Type B pancreatic cell (in vitro differentiated cells): ENCODE measurements at places on chromosomes 7 and 10. TPM values are rescaled to one million over a fixed set of nuclear protein-coding genes. Genes with fewer than 3 reads are reported as not detected.

Gene SPDYE5
- total RNA-seq, result not detected in 2 replicates

Gene CHAT
- 0.34 and 0.62 TPM in 2 replicates for total RNA-seq

Gene IGFBP3
- 336 and 1,244 TPM in 2 replicates for total RNA-seq

Gene GNG11
- total RNA-seq, result 6.7 TPM in 1 of 2 replicates, not detected in the other

Gene AKR1C8
- 0.89 and 1.00 TPM in 2 replicates for total RNA-seq

Gene PNLIPRP2
- total RNA-seq, result 0.69 and 1.2 TPM in 2 replicates

DNA sequence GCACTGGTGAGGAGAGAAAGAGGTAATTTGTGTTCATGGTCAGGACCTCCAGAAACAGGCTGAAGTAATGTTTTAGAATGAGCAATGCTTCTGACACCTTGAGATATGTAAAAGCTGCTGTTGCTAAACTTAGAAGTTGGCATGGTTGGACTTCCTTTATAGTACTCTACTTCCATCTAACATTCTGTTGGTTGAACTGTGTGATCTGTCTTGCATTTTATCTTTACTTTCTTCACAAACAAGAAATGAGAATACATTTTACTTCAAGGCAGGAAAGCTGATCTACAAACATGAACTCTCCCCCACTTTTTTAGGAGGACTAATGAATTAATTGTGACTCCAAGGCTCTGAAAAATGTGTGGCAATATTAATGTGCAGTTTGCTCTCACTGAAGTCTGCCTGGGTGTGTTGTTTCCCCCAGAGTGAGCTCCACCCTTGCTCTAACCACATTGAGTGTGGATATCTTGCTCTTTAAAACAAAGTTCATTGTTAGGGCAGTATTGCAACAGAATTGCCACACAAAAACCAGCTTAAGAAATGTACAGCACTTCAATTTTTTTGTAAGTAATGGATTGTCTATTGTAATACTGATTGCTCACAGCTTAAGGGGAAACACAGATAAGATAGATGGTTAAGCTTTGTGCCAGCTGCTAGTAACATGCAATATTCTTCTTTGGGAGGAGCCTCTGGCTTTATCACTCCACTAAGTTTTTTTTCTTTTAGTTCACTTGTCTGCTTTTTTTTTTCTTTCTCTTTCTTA lies 69.0 kb downstream of the ADD3 start:
- DNase-seq, result no peak

DNA sequence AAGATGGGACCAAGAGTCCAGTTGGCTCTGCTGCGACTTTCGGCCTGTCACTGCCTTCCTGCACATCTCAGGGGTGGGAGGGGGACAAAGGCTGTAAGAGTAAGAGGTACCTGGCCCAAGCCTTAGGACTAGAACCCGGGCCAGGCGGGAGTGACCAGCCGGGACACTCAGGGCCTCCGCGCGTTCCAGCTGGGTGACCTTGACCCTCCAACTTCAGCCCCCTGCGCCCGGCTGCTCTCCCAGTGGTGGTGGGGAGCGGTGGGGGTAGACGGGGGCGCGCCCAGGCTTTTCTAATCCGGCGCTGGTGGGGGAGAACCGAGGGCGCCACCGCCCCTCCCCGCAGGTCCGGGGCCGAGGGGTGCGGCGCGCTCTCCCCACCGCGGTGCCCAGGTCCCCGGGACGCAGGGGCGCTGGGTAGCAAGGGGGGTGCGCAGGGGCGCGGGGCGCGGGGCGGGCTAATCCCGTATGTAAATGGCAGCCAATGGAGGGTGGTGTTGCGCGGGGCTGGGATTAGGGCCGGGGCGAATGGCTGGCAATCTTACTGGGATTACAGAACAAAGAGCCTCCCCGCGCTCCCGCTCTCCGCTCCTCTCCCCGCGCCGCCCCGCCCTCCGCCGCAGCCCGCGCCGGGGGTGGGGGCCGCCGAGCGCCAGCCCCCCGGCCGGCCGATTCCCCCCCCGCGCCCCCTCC lies at the start of gene GTF2IRD1:
Gene GTF2IRD1, plus strand, starts transcription at position 585 of the 690 bp plus-strand sequence. CDS start 54,175 bp downstream, outside the sequence.
- peak; percentile 82 for DNase-seq

DNA sequence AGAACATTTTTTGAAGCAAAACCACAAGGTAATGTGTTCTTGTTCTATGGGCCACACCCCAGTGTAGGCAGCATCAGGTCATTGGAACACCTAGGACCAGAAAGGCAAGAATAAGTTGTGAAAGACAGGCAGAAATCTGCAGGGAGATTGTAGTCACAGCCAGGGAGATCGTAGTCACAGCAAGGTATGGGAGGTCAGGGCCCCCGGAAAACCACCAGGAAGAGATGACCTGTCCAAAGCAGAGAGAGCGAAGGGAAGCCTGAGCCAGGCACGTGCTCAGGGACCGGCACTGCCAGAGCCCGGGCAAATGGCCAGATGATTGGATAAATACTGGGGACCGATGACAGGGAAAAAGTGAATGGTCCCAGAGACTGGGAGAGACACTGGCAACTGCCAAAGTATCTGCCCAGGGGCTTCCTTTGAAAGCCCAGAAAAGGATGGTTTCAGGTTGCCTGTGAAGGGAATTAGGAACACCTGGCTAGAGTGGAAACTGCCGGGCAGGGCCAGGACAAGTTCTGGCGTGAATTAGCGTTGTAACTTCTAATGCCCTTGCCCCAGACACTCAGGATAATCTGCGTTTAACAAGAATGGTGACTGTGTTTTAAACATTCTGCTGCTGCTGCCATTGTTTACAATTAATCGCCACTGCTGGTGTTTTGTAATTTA lies 3.9 kb upstream of the NOBOX start:
- DNase-seq, result no peak

- DNase-seq, result peak; percentile 74
These were observed 448 bp downstream of the SEC24C start for GRCh38 chr10:73744664-73744975.

DNA sequence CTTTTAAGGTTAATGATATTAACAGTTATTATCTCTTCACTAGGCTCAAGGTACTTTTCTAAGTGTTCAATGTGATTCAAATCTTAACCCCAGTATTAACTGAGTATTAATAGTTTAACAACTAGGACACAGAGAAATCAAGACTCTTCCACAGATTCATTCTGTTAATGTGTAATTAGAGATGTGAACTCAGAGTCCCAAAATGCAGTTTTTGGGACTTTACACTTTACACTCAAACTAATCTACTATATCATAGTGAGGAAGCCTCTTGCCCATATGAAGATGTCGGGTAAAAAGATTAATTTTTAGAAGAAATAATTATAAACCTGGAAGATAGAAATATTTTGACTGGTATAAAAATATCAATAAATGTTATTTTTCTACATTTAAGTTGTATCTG lies 644.5 kb upstream of the LRRTM3 start:
- DNase-seq, result no peak

GRCh38 chr7:33815336-33815735 lies 90.0 kb upstream of the BMPER start:
- no peak for DNase-seq

DNA sequence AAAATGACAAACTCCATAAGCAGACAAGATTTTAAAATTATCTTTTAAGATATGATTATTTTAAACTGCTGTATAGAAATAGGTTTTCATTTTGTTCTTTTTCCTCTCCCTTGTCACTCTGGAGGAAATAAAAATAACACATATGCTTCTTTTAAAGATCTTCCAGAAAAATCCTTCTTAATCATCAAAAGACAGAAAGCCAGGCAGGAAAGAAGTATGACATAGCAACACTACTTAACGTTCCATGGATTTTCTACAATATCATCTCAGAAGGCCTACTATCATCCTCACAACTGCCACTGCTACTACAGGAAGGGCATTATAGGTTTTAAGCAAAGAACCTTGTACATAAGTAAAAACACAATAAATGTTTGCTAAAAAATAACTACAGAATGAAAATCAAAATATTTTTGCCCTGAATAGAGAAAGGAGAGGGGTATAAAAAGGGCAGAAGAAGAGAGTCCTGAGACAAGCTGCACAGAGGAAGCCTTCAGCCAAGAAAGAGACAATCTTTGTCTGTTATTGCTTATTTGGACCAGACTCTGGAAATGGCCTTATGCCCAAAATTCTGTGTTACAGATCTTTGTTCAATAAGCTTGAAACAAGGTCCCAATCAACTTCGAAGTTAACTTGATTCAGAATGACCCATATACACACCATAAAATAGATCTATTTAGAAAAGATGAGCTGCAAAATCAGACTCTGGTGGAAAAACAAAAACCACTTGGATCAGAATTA lies 67.8 kb downstream of the ABI1 start:
- DNase-seq, result no peak

DNA sequence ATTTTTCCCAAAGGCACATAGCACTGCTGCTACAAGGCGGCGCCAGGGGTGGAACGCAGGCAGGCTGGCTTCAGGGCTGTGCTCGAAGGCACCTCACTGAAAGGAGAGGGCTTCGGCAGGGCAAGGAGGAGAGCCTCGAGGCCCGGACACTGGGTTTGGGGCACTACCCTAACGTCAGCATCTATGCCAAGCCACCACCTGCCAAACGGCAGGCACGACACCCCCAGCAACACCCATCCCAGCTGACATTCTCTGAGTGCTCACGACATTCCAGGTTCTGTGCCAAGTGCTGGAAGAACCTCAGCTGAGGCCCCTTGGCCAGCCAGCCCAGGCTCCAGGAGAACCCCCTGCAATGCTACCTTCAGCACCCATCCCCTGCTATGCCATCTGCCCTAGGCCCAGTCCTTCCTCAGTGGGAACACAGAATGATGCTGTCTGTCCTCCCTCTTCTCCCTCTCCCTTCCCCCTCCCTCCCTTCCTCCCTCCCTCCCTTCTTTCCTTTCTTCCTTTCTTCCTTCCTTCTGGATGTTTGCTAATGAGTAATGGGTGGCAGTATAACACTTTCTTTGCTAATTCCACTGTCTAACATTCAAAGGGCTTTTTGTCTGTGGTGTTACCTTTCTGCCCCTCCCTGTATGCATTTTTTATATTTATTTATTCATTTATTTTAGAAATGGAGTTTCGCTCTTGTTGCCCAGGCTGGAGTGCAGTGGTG lies 24.3 kb downstream of the ZCCHC24 start:
- no peak for DNase-seq

- DNase-seq, result no peak
These were observed 383.5 kb upstream of the VWC2 start for GRCh38 chr7:49389871-49390479.

DNA sequence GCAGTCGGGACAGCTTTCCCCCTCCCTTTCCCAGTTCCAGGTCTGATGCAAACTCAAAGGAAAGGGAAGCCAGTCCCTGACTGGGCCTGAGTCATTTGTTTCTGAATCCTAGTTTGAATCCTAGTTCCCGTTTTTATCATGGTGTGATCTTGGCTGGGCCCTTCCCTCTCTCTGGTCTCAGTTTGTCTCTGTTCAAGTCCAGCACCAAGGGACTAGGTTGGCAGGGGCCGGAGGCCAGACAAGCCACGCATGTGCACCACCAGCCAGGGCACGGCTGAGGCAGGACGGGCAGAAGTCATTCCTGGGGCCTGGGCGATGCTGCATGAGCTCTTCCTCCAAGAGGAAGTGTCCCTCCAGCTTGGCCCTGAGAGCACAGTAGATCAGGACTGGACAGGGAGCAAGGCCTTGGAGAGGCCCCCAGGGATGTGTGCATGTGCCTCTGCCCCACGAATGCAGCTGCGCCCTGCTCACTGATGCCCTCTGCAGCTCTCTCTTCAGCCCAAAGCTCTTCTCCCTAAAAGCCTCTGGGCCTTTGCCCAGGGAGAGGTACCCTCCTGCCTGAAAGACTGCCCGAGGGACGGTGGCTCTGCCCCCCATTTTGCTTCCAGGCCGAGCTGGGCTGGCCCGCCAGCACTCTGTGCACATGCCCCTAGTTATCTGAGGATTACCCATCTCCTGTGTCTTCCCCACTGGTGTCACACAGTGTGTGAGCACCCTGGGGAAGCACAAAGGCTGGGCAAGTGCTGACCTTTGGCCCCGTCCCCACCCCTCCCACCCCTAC lies 86.7 kb downstream of the ZMIZ1 start:
- no peak for DNase-seq

DNA sequence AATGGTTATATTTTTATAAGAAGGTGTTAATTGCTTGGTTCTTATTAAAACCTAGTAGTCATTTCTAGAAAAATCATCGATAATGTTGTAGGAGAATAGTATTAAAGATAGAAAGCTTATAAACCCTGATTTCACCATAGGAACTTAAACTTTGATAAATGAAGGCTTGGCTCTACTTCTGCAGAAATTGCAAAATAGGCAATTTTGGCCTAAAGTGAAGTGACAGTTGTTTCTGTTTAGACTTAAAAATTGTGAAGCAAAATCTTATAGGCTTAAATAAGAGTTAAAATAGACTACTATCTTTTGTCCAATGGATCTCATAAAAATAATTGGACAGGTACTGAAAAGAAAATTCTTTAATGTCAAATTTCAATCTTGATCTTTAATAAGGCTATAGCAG lies 321.6 kb upstream of the FZD8 start:
- no peak for DNase-seq

- DNase-seq, result no peak
These were observed 127.2 kb upstream of the PODXL start for GRCh38 chr7:131683536-131684125.
